Tibial nerve (tissue), 4 donors: ENCODE measurements at places on chromosomes 2 and 18.

DNA sequence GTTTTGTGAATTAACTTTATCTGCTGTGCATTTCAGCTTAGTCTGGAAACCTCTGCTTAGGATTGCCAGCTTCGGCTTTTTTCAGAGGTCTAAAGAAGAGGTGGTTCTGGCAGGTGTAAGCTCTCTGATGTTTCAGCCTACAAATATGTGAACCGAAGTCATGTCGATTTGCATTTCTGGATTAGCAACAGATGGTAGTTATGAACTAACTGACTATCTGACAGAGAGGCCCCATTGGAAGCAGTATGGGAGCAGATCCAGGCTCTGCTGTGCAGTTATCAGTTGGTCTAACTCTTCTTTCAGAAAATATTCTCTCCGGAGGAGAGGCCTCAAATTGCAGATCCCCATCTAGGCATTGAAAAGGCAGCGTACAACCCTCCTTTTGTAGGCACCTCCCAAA is 32.7 kb upstream of the SPRED2 start:
- no peaks in the 10 kb centered on the region for H3K27me3 ChIP-seq
- H3K4me3 ChIP-seq, result no peak overlapping the region
- no peak overlapping the region for H3K27ac ChIP-seq
- H3K4me1 ChIP-seq, result no peaks in the 10 kb centered on the region
- no peaks in the 10 kb centered on the region for H3K36me3 ChIP-seq

DNA sequence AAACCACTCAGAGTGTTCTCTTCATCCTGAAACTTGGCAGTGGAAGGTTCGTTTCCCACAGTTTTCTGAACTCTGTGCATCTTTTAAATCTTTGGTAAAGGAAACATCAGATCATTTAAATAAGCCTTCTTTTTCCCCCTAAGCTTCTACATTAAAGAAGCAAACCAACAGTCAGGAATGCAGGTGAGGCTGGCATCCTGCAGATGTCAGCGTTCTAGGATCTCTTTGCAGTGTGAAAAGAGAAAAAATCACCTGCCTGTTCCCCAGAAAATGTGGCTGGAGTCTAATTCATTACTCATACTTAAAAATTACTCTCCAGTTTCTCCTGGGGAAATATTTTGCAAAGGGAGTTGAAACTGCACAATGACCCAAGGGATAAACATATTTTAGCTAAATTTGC is 64.5 kb upstream of the ZCCHC2 start:
- H3K27ac ChIP-seq, result no peak overlapping the region
- H3K4me3 ChIP-seq, result no peak overlapping the region
- no peaks in the 10 kb centered on the region for H3K27me3 ChIP-seq
- DNase-seq, result no peak
- no peaks in the 10 kb centered on the region for H3K4me1 ChIP-seq
- no peaks in the 10 kb centered on the region for H3K36me3 ChIP-seq

GRCh38 chr2:221612161-221612560 is 40.1 kb upstream of the EPHA4 start:
- H3K27ac ChIP-seq, result no peak overlapping the region
- H3K27me3 ChIP-seq, result no peaks in the 10 kb centered on the region
- H3K4me3 ChIP-seq, result no peak overlapping the region
- H3K36me3 ChIP-seq, result no peaks in the 10 kb centered on the region
- no peak for DNase-seq

DNA sequence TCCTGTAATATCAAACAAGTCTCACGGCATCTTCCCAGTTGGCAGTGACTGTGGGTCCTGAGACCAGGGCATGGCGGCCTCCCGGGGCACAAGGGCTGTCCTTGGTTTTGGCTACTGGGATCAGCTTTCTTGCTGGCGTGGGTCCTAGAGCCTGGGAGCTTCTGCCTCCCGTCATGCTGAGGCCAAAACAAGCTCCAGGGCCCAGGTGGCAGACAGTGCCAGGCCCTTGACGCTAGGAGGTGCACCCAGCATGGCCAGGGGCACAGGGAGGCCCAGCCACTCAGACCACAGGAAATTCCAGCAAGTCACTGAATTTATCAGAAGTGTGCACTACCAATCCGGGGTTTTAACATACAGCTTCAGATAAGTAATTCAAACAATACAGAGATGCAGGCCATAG is 184.7 kb downstream of the EIPR1 start:
- H3K27ac ChIP-seq, result no peak overlapping the region
- no peak for DNase-seq
- H3K27me3 ChIP-seq, result no peaks in the 10 kb centered on the region
- H3K4me1 ChIP-seq, result no peaks in the 10 kb centered on the region
- H3K4me3 ChIP-seq, result no peak overlapping the region
- H3K36me3 ChIP-seq, result peaks cover 4% of the 10 kb centered on the region
